ENCODE measurements at places on chromosomes 7 and 10. TPM values are rescaled to one million over a fixed set of nuclear protein-coding genes. Genes with fewer than 3 reads are reported as not detected.

The GTF2IRD1 gene
- 35.1 TPM for total RNA-seq

The CYP17A1 gene
- total RNA-seq = not detected

The POLR2J2 gene
- total RNA-seq = 12.1 TPM

The NUDCD3 gene
- 122 TPM for total RNA-seq

The GPER1 gene
- 0.33 TPM for total RNA-seq

The SLC29A4 gene
- 7.6 TPM for total RNA-seq

The PITX3 gene
- total RNA-seq = not detected

GRCh38 chr10:101310529-101311184, 43.3 kb upstream of the BTRC start:
- no peak for DNase-seq

DNA sequence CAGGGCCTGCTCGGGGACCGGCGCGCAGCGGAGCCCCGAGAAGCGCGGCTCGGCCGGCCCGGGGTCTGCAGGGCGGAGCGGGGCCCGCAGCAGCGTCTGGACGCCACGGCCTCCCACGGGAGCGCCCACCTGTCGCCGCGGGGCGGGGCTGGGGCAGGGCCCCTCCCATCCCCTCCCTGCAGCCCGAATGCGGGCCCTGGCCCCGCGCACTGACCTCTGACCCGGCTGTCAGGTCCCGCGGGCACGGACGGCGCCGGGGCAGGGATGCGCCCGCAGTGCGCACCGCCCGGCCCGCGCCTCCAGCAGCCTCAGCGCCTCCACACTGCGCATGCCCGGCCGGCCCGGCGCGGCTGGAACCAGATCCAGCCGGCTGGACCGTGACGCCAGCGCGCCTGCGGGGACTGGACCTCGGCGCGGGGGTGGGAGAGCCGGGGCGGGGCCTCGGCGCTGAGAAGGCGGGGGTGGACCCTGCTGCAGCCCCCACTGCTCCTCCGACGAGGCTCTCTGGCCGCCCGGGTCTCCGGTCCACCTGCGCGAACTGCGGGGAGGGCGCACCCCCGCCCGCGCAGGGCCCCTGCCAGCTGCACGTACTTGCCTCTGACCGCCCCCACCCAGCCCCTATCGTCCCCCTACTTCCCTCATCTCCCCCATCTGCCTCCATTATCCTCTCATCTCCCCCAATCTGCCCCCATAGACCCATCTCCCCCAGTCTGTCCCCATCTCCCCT, 16.1 kb upstream of the GPR146 start:
- peak; percentile 88 for DNase-seq

DNA sequence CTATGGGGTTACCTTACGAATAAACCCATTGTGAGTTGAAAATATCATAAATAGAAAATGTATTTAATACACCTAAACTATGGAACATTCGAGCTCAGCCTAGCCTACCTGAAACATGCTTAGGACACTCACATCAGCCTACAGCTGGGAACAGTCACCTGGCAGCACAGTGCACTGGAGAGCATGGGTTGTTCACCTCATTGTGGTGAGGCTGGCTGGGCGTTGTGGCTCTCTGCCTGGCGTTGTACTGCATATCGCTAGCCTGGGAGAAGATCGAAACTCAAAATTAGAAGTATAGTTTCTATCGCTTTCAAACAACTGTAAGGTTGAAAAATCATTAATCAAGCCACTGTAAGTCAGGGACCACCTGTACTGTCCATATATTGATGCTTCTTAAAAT, 17.3 kb upstream of the HBP1 start:
- no peak for DNase-seq

- peak; percentile 34 for DNase-seq
These were observed 70.9 kb downstream of the SYPL1 start for GRCh38 chr7:106041140-106041717.

DNA sequence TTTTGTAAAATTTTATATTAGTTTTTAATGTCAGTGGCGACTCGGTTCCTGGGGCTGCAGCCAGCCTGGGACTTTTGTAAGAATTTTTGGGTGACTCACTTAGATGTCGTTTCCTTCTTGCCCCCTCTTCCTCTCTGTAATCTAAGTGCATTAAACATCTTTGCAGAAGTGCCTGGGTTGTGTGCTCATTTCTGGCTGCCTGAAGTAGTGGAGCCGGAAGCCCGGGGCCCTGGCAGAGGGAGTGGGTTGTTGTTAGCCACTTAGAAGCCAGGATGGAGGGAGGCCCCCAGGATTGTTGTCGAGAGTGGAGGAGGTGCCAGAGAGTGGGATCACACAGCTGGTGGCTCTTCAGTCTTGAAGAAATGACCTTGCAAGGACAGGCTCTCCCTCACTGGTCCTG, 11.0 kb upstream of the TRIM8 start:
- no peak for DNase-seq

GRCh38 chr7:25288556-25289307, 60.4 kb upstream of the NPVF start:
- no peak for DNase-seq

DNA sequence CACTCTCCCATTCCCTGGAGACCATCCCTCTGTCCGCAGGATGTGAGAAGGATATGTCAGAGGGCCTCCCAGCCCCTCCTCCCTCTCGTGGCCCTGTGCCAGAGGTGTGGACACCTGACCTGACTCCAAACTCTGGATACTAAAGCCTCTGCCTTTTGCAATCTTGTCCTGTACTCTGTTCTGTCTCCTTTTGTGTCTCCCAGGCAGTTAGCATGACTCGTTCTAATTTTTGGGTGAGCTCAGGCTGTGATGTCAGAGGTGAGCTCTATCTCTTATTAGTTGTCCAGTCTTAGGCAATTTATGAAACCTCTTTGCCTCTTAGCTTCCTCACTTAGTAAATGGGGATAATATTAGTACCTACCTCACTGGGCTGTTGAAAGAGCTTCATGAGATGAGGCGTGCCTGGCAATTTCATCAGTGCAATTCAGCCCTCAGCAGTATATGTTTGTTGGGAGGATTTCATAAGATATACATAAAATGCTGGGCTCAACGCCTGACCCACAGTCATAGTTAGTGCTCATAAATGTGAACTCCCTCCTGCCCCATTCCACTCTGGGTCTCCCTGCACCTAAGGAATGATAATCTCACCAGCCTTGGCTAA, 10.9 kb downstream of the MARVELD1 start:
- peak; percentile 81 for DNase-seq
